ENCODE measurements at places on chromosomes 12 and 14.

- DNase-seq: no peak
Observed at GRCh38 chr14:21385188-21385904, 1.5 kb upstream of the SUPT16H start.

DNA sequence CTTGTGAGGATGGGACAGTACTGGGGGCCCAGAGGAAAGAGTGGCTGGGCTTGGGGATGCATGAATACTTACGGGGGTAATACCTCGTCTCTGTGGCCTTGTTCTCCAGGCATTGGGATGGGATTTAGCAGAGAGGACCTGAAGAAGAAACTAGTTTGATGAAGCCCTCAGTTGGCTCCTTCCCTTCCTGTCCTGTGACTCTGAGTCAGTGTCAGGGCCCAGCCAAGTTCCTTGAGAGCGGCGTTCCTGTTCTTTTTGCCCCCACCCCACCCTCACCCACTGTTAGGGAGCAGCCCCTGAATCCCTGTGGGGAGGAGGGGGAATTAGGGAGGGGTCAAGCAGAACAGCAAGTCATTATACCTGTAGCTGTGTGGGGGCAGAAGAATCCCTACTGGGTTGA, 5.2 kb upstream of the LRP1-AS start:
- no peak for DNase-seq

- DNase-seq: no peak
Observed at GRCh38 chr12:2768224-2768961, 26.4 kb upstream of the FKBP4 start.

DNA sequence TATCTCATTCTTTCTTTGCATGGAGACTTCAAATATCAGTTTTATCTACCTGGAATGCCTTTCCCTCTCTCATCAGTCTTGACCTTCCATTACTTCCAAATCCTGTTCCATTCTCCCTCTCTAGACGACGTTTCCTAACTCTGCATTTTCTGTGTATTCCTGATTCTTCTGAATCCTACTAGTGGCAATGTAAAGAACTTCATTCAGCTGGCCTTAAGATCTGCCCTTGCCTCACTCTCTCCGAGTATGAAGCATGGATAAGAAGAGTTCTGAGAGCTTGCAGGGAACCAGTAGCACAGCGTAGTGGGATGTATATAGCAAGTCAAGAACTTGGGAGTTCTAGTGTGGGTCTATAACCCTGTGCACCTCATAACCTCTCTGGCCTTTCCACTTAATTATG, 68.5 kb upstream of the HOXC13 start:
- no peak for DNase-seq

GRCh38 chr14:54627540-54628363, 60.8 kb downstream of the SAMD4A start:
- DNase-seq: no peak

- no peak for DNase-seq
Observed at GRCh38 chr12:118187751-118188435, 52.0 kb downstream of the PEBP1 start.

GRCh38 chr12:38392554-38393144, 76.1 kb downstream of the ALG10B start:
- DNase-seq: no peak

- DNase-seq: no peak
Observed at GRCh38 chr14:51202914-51203665, 37.0 kb upstream of the TMX1 start.

GRCh38 chr12:13061377-13061776, 17.2 kb downstream of the FAM234B start:
- no peak for DNase-seq

- DNase-seq: no peak
Observed at GRCh38 chr12:123945287-123946151, 27.1 kb downstream of the CCDC92 start.

- DNase-seq: no peak
Observed at GRCh38 chr12:116354950-116355783, 77.7 kb upstream of the MED13L start.

DNA sequence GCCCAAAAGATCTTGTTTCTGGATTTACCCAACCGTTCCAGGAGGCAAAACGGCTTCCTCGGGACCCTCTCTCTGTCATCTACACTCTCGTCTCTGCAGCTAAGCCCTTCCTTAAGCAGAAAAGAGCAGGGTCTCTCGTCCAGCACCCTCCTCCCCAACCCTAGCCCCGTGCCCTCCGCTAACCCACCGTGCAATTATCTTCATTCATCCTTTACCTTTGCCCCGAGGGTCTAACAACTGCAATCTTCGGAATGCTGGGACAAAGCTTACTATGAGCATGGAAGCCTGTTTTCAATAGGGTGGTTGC, 276 bp upstream of the BMAL2 start:
- DNase-seq: no peak

- no peak for DNase-seq
Observed at GRCh38 chr12:31002361-31002725, 71.3 kb upstream of the DDX11 start.

- DNase-seq: no peak
Observed at GRCh38 chr12:118059341-118060191, 1.4 kb downstream of the WSB2 start.

- DNase-seq: no peak
Observed at GRCh38 chr14:55107766-55108554, 21.1 kb upstream of the LGALS3 start.

DNA sequence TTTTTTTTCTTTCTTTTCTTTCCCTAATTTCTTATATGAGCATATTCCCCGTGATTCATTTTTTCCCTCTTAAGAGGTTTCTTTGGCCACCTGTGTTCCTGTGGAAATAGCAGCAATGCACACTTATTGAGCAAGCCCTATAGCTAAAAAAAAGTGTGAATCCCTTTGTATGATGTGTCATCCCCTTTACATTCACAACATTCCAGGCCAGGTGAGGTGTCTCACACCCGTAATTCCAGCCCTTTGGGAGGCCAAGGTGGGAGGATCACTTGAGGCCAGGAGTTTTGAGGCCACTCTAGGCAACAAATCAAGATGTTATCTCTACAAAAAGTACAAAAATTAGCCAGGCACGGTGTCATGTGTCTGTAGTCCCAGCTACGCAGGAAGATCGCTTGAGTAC, 700.4 kb upstream of the TBX3 start:
- DNase-seq: no peak

DNA sequence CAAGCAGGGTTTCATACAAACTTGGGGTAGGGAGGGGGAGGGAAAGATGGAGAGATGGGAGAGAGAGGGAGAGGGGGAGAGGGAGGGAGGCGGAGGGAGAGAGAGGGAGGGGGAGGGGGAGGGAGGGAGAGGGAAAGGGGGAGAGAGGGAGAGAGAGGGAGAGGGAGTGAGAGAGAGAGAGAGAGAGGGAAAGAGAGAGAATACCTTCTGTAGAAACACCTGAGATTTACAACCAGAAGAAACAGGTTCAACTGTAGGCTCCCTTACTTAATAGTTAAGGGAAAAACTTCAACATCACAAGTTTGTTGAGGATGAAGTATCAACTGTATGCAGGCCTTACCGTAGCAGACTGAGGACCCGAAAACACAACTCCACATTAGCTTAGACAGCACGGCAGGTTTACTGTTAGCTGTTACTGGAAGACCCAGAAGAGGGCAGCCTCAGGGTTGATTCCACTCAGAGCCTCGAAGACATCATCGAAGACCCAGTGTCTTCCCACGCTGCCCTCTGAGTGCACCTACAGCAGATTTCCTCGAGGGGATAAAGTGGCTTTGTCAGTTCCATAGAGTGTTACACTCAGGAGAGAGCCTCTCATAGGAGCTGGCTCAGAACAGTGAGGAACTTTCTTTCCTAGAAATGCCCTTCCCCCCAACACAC, 72.4 kb downstream of the NT5DC3 start:
- no peak for DNase-seq

DNA sequence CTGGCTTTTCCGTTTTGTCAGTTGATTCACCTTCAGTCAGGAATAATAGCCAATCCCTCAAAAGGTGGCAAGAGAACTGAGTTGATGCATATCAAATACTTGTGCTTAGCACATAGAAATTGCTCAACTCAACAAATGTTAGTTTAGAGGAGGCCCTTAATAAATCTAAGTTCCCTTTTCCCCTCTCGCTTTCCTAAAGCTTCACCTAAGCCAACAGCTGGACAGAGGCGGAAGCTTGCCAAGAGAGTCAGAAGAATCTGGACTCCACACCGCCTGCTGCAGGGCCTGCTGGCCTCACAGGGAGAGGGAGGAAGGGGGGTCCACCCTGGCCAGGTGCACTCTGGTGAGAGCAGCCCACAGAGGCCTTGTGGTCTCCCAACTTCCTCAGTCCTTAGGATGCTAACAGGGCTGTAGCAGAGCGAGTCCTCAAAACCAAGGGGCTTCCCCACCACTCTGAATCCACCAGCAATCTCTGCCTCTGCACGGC, 213.1 kb downstream of the CHST11 start:
- no peak for DNase-seq

- DNase-seq: no peak
Observed at GRCh38 chr12:64633940-64634337, 23.6 kb downstream of the RASSF3 start.

GRCh38 chr12:57571926-57572762, 18.8 kb upstream of the PIP4K2C start:
- DNase-seq: no peak

DNA sequence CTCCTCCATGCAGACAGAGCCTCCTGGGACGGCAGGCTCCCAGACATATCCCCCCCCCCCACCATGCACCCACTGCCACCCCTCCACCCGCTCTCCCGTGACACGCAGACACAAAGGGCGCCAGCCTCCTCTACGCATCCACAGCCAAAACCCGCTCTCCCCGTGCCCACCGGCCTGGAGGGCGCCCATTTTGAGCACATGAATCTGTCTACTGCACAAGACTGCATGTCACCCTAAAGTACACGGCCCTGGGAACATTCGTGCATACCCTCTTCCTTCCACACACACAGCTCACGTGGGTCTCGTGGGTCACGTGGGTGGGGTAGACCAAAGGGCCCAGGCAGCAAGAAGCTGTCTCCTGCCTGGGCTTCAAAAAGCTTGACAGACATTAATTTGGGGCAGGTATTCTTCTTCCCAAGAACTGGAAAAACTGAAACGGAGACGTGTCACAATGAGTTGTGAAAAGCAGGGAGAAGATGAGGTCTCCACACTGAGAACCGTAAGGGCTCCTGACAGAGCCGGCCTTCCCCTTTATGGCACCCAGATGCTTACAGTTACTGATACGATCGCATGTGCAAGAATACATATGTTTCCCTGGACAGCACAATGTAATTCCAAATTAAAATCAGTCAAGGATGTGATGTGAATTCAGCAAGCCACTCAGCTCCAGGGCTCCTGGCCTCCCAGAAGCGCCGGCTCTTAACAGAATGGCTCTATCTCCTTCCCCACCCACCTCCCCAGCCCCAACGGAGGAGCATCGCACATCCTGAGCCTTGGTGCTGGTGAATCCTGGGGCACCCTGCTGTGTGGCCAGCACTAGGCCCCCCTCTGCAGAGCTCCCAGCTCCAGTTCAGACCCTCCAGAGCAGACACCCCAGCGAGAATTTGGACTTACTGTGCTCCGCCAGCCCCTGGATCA, 1.9 kb downstream of the TGFB3 start:
- no peak for DNase-seq

GRCh38 chr12:74578486-74578885, 40.9 kb downstream of the ATXN7L3B start:
- DNase-seq: no peak

GRCh38 chr14:31336646-31337045, 83.7 kb downstream of the HEATR5A start:
- DNase-seq: no peak

DNA sequence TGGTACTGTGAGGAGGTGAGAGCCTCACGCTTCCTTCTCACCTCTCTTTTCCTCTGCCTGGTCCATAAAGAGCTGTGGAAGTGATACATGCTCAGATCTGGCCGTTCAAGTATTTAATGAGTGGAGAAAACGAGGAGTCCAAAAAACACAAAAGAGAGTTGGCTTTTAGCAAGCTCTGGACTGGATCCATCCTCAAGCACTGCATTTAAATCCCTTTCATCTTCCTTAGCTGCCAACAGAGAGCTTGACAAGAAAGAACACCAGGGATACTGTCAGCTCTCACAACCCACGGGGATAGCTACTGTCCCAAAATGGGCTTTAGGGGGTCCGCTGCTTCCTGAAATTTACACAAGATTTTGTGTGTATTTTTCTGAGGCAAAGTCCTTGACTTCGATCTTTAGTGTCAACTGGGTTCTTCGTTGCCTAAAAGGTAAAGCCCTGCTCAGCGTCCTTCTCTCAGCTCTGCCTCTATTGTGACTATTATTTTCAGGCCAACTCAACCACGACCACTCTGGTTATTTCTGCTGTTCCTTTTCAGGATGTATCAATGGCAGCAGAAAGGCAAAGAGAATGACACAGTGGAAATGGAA, 120.9 kb downstream of the TMTC1 start:
- no peak for DNase-seq

DNA sequence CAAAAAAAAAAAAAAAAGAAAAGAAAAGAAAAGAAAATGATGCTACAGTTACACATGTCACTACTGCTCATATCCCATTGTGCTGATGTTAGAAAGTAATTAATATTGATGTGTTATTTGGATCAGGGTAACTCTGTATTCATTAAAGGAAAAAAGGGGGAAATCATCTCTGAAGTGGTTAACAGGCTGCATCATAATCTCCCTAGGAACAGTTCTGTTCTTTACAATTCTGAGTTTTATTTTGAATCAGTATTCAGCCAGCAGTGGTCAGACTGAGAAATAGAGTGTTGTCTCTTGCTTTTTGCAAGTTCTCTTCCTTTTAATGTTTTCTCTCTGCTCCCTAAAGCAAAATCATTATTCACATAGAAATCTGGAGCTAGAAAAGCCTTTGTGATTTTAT, 128.6 kb upstream of the CRY1 start:
- no peak for DNase-seq

DNA sequence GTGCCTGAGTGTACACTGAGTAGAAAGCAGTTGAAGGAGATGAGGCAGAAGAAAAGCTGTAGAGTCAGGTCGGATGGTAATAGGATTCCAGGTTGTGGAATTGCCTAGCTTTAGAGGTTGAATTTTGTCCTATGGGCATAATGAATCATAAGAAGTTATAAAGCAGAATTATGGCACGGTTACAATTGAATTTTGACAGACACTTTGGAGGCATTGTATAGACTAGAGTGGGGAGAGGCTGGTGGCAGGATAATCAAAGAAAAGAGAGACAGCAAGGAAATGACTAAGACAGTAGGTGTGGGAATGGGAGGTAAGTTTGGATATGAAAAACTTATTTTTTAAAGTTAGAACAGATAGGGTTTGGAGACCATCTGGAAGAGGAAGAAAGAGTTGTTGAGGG, 102.6 kb downstream of the NTN4 start:
- no peak for DNase-seq

GRCh38 chr14:54127526-54127925, 170.9 kb upstream of the BMP4 start:
- no peak for DNase-seq

- DNase-seq: no peak
Observed at GRCh38 chr12:15545334-15545733, 223.0 kb downstream of the PTPRO start.

- no peak for DNase-seq
Observed at GRCh38 chr12:132084621-132085290, 59.4 kb downstream of the DDX51 start.

DNA sequence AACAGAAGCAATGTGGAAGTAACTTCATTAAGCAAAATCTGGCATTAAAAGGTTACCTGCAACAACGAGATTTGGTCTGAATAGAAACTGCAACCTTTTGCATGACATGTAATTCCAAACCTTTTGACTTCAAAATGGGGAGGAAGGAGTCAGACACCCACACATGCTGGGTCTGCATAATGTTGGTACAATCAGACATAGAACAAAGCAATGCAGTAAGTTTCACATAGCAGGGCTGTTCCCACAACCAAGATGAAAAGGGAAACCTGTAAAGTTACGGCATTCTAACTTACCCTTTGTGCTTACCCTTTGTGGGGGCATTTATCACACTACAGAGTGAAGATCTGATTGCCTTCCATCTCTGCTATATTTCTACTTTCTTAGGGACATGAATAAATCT, 10.1 kb upstream of the SLC35F4 start:
- DNase-seq: no peak
